Left lobe of liver (tissue), 2 donors: ENCODE measurements at places on chromosomes 6 and 20. TPM values are rescaled to one million over a fixed set of nuclear protein-coding genes. Genes with fewer than 3 reads are reported as not detected.

- DNase-seq: no peak
Measured at GRCh38 chr6:120473804-120474203, 860.5 kb downstream of the TBC1D32 start.

GRCh38 chr6:33632558-33633039 lies 11.5 kb downstream of the ITPR3 start:
- DNase-seq: no peak

DNA sequence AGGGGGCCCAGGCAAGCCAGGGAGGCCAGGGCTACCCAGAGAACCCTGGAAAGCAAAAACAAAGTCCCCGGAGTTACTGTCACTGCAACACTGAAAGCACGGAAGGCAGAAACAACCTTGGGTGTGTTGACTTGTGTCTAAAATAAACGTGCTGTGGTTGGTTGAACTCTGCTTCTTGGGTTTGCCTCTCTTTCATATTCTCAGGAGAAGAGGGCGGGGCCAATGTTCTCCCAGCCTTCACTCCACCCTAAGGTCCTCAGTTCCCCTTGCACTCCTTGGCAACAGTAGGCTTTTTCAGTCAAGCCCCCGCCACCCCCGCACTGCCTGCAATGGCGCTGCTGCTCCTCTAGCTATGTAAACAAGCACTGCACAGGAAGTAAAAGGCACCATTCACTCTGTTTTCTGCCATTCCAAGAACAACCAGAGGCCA lies 60.9 kb downstream of the COL9A1 start:
- no peak for DNase-seq

- DNase-seq: no peak
Measured at GRCh38 chr6:121879149-121879548, 443.7 kb downstream of the GJA1 start.

GRCh38 chr20:50272030-50272723 lies 81.5 kb downstream of the CEBPB start:
- no peak for DNase-seq

The COL12A1 gene
- total RNA-seq: 1.6 TPM

- DNase-seq: no peak
Measured at GRCh38 chr6:43658161-43658560, 13.3 kb downstream of the RSPH9 start.

GRCh38 chr6:151293688-151294016 lies 53.9 kb downstream of the AKAP12 start:
- no peak for DNase-seq

The TENT5A gene
- total RNA-seq: 7.8 TPM

DNA sequence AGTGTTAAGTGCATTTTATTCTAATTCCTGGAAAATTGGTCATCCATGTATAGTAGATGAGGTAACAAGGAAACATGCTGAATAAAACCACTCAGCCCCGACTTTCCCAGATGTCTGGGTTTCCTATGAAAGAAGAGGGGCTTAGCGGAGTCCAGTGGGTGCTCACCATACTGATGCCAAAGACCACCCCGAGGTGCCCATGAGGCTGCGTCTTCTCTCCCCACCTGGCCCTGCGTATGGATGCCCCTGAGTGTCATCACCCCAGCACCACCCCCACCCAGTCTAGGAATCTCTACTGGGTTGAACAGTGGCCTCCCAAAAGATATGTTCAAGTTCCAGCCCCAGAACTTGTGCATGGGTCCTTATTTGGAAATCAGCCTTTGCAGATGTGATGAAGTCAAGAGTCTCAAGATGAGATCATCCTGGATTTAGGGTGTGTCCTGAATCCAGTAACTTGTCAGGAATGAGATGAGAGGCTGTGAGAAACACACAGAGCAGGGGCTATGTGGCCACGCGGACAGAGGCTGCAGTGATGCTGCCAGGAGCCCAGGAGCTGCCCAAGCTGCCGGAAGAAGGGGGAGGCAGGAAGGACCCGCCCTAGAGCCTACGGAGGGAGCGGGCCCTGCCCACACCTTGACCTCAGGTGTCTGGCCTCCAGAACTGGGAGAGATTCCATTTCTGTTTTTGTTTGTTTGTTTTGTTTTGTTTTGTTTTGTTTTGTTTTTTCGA lies 124.6 kb upstream of the CDH4 start:
- no peak for DNase-seq

- no peak for DNase-seq
Measured at GRCh38 chr20:11912013-11912658, 5.6 kb upstream of the BTBD3 start.

- no peak for DNase-seq
Measured at GRCh38 chr6:147080225-147080624, 124.0 kb upstream of the STXBP5 start.

DNA sequence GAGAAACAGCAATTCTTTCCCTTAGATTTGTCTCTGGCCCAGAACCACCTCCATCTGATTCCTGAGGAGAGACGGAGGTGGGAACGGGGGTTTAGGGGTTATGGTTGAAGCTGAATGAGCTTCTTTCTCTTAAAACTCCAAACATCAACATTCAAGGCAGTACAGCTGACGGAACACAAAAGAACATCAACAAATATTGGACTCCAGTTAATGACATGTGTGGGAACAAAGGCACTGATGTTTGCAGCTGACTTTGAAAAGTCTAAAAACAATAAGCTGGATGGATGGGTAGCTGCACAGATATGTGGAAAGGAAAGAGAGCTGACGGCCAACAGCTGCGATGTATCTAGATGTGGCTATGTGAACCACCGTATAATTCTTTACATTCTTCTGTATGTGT lies 256.5 kb downstream of the SOD2 start:
- no peak for DNase-seq

The TUBB2B gene
- total RNA-seq: 2.1 TPM

DNA sequence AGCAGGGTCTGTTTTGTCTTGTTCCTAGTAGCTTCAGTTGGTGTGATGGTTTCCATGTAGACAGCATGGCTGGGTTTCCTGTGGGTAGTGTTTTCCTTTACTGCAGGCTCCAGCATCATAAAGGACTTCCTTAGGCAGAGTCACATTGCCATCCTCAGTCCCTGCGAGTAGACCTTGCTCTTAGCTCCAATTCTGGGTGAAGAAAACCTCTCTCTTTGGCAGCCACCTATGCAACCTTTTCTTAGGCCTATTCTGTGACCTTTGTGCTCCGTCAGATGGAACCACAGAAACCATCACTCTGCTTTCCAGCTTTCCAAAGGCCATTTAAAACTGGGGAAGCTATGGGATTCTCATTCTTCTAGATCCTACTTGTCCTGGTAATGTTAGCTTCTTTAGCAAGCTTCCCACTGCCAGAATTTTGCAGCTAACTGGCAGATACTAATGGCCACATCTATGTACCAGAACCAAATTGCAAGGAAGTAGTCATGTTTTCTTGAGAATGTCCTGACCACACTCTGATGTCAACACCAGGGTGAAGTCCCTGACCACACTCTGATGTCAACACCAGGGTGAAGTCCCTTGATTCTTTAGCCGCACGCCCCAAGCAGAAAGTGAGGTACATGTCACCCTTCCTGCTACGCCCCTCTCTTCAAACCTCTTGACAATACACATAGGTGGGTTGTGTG lies 646.6 kb upstream of the HS3ST5 start:
- DNase-seq: no peak

DNA sequence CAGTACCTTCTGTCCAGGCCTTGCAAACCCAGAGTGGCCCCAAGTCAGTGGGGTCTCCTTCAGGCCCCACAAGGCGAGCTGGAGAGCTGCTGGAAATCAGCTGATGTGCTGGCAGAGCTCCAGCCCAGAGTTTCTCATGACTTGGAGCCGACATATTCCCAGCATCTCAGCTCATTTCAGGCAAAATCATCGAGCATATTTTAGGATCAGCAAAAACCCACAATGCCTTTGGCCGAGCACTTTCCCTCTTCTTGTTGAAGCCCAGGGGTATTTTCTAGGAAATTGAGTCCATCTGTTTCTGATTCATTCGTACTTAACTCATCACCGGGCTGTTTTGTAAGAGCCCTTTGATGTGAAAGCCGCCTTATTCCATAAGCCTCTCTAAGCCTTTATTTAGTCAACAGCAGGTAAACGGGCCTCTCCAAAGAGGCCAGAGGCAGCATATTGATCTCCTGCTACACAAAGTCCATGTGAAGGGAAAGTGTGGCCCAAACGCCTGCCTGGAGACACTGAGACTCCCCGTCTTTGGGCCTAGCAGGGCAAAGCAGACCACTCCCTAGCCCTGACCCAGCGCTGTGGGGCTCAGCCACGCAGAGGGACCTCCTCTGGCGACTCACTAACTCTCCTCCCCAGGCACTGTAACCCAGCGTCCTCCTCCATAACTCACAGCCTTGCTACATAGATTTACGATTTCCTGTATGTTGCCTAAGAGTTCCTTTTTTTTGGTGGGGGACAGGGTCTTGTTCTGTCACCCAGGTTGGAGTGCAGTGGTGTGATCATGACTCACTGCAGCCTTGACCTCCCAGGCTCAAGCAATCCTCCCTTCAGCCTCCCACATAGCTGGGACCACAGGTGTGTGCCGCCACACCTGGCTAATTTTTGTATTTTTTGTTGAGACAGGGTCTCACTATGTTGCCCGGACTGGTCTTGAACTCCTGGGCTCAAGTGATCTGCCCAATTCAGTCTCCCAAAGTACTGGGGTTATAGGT lies 12.1 kb upstream of the C20orf203 start:
- DNase-seq: no peak

The BANF2 gene
- not detected for total RNA-seq

- no peak for DNase-seq
Measured at GRCh38 chr20:49948178-49948577, 12.0 kb downstream of the RNF114 start.

The GDAP1L1 gene
- total RNA-seq: not detected

DNA sequence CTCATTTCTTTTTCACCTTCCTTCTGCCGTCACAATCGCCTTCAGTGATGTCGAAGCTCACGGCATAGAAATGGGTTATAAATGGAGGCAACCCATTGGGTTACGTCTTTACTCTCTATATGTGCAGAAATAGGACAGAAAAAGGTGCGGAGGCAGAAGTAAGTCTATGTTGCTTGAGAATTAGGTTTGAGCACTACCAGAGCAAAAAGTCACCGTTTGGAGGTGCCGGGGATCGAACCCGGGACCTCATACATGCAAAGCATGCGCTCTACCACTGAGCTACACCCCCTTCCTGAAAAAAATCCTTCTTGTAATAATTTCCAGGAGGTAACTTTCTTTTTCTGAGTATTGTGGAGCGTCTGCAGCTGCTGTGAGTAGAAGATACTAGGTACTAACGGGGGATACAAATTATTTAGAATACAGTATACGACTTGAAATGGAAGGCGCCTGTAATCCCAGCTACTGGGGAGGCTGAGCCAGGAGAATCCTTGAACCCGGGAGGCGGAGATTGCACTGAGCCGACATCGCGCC lies 134.2 kb downstream of the TRIM27 start:
- DNase-seq: no peak

DNA sequence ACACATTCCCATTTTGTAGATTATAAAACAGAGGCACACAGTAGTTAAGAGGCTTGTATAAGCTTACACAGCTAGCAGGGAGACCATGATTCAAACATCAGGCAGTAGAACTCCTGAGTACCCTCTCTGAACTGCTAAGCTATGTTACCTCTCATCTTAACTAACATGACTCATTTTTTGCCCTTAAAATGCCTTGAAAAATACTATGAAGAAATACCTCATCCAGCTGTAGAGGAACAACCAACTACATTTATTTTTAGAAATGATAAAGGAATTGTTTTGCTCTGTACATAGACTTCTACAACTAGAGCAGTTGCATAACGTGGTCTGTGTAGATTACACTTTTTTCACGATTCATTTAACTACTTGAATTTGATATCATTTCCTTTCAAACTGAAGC lies 102.1 kb downstream of the FLRT3 start:
- DNase-seq: no peak
